ENCODE measurements at places on chromosomes 11 and 22.

- no peak for DNase-seq
Observed at GRCh38 chr11:117610901-117611300, 186.1 kb downstream of the DSCAML1 start.

DNA sequence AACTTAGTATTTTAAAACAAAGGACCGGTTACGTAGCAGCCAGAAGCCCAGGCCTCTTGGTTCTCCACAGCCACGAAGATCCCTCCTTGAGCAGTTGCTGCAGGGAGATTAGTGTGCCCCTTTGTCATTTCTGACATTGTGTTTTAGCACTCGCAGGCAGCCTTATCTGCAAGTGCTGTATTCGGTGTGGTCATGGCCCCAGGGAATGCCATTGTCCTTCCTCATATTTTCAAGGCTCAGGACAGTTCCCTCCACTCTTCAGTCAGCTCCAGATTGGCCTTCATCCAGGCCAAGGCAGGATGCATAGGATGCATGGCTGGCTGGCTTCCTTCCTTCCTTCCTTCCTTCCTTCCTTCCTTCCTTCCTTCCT is 88.5 kb downstream of the ZBTB16 start:
- no peak for DNase-seq

DNA sequence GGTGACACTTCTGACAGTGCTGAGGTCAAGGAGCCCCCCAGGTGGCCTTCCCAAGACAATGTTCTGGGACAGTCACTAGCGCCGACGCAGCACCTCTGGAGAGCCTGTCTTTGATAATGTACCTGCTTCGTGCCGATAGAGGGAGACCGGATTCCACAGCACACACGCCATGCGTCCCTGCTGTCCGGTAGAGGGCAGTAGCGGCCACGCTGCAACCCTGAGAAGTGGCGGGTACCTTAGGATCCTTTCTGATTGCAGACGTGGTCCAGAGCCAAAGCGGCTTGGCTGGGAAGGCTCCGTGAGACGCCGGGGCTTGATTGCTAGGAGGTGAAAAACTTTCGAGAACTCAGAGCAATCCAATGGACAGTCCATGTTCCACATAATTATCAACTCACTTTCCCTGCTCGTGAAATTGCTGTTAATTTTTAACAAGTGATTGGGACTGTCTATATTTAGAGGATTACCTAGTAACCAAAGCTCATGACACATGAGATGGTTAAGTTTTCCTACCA is 11.4 kb upstream of the BARX2 start:
- peak; percentile 76 for DNase-seq

- no peak for DNase-seq
Observed at GRCh38 chr22:41857155-41857859, 24.4 kb downstream of the SREBF2 start.

GRCh38 chr11:104033134-104033533 is 3.3 kb upstream of the DDI1 start:
- no peak for DNase-seq

GRCh38 chr22:42813501-42813900 is 43.6 kb downstream of the ARFGAP3 start:
- no peak for DNase-seq

DNA sequence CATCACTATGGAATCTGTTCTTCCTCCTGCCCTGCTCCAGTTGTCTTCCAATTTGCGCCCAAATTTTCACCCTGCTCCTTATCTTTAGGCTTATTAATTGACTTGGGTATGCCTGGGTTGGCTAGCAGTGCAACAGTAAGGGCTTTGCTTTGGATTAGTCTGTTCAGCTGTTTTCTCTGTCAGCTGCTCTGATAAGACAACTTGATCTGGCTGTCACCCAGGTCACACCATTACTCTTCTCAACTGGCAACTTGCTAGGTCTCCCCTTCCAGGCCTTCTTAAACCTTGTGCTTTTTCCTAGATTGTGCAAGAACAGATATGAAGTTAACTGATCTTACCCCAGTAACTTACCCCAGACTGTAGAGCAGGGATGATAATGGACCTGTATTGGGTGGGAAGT is 357.8 kb upstream of the LARGE1 start:
- DNase-seq, result no peak

- DNase-seq, result no peak
Observed at GRCh38 chr11:61120706-61121191, 18.5 kb downstream of the CD5 start.

- no peak for DNase-seq
Observed at GRCh38 chr11:87033561-87033960, 4.2 kb upstream of the TMEM135 start.

DNA sequence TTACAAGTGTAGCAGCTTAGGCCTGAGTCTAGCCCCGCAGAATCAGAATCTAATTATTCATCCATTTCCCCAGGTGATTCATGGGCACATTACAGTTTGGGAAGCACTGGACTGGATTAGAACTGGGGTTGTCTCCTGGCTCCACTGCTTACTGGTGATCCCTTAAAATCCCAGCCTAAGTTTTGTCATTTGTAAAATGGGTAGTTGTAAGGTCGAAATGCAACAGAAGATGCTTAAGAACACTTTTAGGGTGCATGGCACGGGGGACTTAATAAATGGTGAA is 1.3 kb downstream of the STX3 start:
- DNase-seq, result no peak

DNA sequence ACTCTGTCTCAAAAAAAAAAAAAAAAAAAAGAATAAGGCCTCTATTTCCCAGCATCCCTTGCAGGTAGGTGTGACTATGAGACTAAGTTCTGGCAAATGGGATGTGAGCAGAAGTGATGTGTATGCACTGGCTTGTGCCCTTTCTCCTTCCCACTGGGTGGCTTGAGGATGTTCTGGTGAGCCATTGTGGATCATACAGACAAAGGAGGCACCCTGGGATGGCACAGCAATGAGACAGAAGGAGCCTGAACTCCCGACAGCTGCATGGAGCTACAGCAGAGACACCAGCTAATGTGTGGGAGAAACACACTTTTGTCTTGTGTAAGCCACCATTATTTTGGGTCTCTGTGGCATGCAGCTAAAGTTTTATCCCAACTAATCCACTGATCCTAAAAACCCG is 10.6 kb upstream of the SORL1 start:
- no peak for DNase-seq

DNA sequence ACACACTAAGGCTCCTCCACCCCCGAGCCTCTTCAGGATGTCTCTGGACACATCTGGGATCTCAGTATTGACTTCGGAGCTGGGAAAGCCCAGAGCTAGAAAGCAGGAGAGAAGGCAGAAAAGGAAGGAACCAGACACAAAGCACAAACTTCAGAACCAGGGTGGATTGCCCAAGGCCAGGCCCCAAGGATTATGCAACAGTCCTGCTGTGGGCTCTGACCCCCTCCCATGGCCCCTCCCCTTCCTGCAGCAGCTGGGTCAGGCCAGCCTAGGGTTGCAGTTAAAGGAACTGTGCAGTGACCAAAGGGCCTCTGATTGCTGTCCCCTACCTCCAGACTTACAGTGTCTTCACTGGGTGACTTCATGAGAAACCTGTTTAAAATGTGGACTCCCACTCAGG is 5.3 kb downstream of the KCNE3 start:
- DNase-seq, result no peak

GRCh38 chr11:107804971-107805370 is 53.6 kb downstream of the SLC35F2 start:
- no peak for DNase-seq

DNA sequence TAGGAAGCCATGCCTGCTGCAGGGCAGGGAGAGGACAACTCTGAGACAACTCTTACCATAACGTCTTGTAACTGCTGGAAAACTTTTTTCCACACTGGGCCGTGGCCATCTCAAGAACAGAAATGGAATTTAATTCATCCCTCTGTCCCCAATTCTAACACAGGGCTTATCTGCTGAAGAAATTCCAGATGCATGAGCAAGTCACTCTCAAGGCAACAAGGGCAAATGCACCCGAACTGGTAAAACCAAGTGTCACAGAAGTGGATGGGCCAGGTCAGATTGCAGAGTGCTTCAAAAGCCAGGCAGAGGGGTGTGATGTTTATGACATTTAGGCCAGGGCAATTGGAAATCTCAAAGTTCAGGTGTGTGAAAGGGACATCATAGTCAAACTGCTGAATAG is 7.4 kb downstream of the SMPD1 start:
- no peak for DNase-seq

DNA sequence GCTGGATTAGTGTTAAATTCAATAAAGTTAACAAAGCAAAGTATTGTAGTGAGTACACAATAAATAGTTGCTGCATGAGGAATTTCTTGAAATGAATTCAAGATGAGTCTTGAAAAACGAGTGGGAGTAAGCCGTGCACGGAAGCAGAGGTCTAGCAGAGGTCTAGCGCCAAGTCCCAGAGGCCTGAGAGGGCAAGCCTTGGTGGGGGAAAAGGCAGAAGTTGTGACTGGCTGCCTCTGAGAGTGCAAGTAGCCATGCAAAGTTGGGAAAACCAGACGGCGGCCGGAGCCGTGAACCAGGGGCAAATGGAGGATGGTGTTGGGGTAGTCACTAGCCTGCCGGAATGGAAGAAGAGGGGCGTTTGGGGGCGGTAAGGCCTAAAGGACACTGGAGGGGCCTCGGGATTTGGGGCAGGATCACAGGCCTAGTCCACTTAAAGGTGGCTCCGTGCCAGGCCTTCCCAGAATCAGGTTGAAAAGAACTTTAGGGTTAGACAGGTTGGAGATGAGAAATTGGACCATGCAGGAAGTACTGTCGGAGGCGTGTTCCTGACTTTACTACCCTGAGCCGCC is 379 bp upstream of the SLC3A2 start:
- no peak for DNase-seq

DNA sequence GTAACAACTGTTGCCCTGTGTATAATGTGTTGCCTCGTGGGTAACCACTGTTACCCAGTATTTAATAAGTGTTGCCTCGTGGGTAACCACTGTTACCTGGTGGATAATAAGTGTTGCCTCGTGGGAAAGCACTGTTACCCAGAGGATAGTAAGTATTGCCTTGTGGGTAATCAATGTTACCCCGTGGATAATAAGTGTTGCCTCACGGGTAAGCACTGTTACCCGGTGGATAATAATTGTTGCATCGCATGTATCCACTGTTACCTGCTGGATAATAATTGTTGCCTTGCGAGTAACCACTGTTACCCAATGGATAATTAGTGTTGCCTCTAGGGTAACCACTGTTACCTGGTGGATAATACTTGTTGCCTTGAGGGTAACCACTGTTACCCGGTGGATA is 17.1 kb upstream of the NXPE4 start:
- no peak for DNase-seq

GRCh38 chr11:61418136-61418535 is 11.6 kb downstream of the CPSF7 start:
- no peak for DNase-seq

DNA sequence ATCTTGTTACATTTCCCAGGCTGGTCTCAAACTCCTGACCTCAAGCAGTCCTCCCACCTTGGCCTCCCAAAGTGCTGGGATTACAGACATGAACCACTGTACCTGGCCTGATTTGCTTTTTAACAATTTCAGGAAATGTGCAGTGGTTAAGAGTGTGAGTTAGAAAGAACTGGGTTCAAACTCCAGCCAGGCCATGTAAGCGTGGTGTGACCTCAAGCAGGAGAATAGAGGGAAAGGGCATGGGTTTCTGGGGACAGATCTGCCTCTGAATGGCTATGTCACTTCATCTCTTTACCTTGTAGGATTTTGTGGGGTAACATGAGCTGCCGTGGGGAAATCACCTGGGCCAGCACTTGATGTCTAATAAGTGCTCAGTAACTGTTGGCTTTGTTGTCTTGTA is 9.3 kb downstream of the SNRPD3 start:
- no peak for DNase-seq

- no peak for DNase-seq
Observed at GRCh38 chr11:77418155-77418970, 55.5 kb downstream of the PAK1 start.

GRCh38 chr11:34972892-34973291 is 56.5 kb downstream of the PDHX start:
- no peak for DNase-seq

DNA sequence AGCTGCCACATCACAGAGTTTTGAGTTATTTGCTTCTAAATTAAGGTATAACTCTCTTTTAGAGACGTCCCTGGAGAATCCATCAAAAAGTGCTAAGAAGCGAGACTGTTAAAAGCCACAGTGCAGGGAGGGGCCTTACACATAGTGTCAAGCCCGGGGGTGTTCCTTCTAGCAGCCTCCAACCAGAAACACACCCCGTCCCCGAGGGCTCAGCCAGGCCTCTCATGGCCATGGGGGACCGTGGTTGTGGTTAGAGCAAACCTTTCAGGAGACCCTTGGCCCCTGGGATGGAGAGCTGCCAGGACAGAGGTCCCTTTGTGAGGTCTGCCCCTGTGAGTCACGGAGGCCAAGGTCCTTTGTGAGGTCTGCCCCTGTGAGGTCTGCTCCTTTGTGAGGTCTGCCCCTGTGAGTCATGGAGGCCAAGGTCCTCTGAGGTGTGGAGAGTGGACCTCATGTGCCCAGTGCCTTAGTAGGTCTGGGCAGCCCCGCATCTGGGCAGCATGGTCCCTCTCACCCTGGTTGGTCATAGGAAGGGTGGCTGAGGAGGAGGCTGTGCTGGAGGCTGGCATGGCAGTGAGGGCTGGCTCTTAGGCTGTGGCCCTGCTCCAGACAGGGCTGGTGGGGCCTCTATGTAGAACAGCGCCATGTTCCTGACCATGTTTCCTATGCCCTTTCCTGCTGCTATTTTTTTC is 5.4 kb downstream of the GNAZ start:
- DNase-seq, result no peak

GRCh38 chr22:25875461-25875860 is 133.5 kb downstream of the MYO18B start:
- DNase-seq, result no peak

Measured in NCI-H1417 treated with DMSO at 0.1 percent for 48 hours (cell line).